Adrenal gland (tissue), 19 donors: ENCODE measurements at places on chromosomes 12 and 14. TPM values are rescaled to one million over a fixed set of nuclear protein-coding genes. Genes with fewer than 3 reads are reported as not detected.

The P2RX4 gene
- total RNA-seq = 34.2 TPM

The PMCH gene
- total RNA-seq = not detected

The FOXG1 gene
- not detected for total RNA-seq

The MYF5 gene
- not detected for total RNA-seq

The WDHD1 gene
- 1.6 TPM for total RNA-seq

The VWF gene
- total RNA-seq = 44.6 TPM

The HOXC9 gene
- total RNA-seq = 2.7 TPM

The IL31 gene
- total RNA-seq = not detected

The TNFAIP2 gene
- total RNA-seq = 41.2 TPM

The DYRK2 gene
- 22.4 TPM for total RNA-seq

The RNASE9 gene
- not detected for total RNA-seq

The WNT1 gene
- total RNA-seq = not detected

The CDCA4 gene
- total RNA-seq = 4.0 TPM

The GMPR2 gene
- total RNA-seq = 115 TPM

The RIMBP2 gene
- total RNA-seq = 0.18 TPM

The ATG14 gene
- total RNA-seq = 5.1 TPM

DNA sequence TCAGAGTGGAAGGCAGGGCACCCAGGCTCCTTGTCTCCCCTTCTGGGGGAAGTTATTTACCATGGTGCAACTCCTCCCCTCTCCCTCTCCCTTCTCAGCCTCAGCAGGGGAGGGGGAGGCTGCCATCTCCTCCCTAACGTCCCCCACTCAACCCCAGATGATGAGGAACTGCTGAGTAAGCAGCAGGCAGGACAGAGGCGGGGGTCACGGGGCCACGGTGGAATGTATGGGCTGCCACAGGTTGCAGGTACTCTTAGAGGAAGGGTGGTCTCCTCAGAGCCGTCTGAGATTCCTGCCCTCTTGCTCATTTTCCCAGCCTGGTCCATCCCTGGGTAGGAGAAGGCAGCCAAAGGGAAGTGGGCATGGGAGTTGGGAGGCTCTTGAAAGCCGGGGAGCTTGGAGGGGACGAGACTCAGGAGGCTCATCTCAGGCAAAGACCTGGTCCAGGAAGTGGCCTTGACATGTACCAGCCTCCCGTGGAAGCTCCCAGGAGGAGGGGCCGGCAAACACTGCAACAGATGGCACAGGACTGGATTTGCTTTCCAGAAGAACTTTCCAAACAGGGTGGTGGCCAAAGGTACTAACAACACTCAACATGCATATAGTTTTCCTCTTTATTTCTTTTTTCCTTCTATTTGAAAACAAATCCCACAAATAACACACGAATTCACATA is 19.0 kb downstream of the RIN3 start:
- peak; percentile 55 for DNase-seq

DNA sequence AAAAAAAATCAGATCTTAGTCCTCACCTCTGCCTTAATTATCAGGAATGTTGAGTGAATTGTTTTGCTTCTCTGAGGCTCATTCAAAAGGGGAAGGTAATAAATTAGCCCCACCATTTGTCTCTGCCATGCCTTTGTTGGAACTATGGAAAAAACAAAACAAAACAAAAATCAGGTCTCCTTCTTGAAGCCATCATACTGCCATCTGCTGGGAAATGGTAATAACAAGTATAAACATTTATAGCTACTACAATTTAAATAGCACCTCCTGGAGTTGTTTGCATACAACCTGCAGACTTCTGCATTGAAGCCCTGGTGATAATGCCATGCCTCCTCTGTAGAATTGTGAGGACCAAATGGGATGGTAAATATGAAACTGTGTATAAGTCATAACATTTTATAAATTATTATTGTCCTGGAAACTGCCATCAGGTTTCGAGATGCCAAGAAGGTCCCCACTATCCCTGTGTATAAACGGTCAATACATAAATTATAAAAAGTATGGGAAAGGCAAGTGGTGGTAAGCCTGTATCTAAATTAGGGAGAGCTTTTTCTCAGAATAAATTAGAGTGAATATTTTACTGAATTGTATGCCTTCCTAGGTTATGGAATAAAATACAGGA is 87.2 kb upstream of the FGD4 start:
- DNase-seq = no peak

DNA sequence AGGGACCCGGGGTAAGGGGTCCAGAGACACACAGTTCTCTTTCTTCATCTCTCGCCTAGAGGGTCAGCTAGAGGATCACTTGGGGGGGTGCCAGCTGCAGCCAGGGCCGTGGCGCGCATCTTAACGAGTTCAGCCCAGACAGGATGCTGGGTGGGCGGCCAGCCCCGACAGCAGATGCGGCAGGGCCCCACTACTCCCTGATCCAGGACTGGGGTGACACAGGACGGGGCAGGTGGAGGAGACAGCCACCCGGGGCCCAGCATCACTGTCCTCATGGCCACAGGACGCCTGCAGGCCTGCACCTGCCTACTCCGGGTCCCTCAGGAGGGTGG is 12.8 kb downstream of the AKT1 start:
- DNase-seq = no peak

GRCh38 chr12:42593874-42594273 is 4.3 kb upstream of the PRICKLE1 start:
- DNase-seq = no peak

GRCh38 chr14:35287431-35288013 is 4.7 kb upstream of the PSMA6 start:
- no peak for DNase-seq

DNA sequence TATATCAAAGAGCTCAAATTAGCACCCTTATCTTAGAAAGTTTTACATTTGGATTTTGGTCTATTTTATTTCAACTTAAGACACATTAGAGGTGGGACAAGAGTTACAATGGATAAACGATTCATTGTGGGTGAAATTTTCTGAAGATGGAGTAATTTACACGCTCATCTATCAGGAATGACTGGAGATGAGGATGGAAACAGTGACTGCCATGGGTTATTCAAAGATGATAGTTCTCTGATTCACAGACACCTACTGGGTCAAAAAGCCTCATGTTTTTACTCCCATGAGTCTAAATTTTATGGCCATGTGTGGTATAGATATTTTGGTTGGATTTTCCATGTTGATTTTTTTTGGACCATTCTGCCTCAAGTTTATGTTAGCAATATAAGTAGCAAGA is 22.1 kb downstream of the SAMD4A start:
- no peak for DNase-seq

DNA sequence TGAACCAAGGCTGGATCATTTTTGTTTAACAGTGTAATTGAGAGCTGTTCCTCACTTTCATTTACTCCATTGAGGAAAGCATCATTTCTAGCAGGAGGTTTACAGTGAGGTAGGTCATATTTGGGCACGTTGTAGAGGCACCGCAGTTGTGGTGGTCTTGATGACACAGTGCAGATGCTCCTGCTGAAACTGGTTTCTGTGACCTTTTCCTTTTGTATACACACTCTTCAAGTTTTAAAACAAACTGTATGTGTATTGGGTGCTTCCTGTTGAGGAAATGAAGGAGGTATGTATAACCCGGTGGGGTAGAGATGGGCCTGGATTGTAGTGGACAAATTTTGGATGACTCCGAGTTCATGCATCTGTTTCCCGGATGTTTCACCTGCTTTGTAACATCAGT is 456.3 kb upstream of the RGS6 start:
- no peak for DNase-seq

GRCh38 chr14:87940894-87941293 is 52.1 kb downstream of the GALC start:
- DNase-seq = no peak

- no peak for DNase-seq
Measured at GRCh38 chr12:104514092-104514810, 57.5 kb downstream of the CHST11 start.

GRCh38 chr12:11016937-11017336 is 5.5 kb downstream of the TAS2R19 start:
- no peak for DNase-seq

DNA sequence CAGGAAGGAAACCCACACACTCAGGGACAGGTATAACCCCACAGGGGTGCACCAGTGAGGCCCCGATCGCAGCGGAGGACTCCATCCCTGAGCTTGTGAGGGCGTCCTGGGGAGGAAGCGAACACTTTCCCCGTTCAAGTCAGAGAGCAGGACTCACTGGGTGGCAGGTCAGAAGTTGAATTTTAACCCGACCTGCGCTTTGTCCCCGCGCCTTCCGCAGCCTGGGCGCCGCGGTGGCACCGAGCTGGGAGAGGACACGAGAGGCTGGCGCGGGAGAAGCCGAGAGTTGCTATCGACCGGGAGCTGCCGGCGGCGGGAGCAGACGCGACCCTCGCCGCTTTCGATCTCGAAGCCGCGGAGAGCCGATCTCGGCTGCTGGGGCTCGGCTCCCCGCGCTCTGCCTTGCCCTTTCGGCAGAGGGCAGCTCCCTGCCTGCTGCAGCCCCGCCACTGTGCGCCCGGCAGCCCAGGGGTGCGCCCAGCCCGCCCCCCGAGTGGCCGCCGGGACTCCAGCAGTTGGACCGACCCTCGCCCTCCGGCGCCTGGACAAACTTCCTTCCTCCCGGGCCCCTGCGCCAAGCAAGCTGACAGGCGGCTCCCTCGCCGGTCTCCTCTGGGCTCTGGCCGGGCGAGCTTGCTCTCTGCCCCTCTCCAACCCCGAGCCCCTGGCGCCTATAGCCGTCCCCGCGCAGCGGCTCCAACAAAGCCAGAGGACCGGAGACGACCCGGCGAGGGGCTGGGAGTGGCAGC is 918 bp downstream of the LIN7A start:
- DNase-seq = peak; percentile 21

- no peak for DNase-seq
Measured at GRCh38 chr12:76186131-76186906, 101.8 kb upstream of the NAP1L1 start.

DNA sequence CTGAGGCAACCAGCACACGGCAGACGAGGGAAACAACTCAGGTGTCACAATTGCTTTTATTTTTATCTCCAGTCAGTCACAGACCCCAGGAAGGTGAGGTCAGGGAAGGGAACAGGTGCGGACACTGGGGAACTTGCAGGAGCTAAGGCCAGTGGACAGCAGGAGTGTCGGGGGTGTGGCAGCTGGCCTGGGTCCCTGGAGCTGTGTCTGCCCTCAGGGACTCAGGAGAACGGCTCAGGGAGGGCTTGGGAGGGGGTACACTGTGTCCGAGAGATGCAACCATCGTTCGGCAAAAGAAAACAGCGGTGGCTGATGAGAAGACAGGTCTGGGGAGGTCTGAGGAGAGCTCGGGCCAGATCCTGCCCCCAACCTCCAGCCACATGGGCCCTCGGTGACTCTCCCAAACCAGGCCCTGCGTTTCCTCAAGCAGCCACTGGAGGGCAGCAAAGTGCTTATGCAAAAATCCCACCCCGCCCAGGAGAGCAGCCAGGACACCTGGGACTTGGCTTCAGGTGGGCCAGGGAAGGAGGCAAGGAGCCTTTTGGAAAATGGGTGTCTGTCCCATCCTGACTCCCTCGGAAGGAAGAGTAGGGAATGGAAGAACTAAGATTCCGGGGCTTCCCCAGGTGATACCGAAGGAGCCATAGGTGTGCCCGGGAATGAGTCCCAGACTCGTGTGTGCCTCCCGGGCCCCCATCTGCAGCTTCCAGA is 24.1 kb upstream of the BCDIN3D start:
- peak; percentile 68 for DNase-seq

DNA sequence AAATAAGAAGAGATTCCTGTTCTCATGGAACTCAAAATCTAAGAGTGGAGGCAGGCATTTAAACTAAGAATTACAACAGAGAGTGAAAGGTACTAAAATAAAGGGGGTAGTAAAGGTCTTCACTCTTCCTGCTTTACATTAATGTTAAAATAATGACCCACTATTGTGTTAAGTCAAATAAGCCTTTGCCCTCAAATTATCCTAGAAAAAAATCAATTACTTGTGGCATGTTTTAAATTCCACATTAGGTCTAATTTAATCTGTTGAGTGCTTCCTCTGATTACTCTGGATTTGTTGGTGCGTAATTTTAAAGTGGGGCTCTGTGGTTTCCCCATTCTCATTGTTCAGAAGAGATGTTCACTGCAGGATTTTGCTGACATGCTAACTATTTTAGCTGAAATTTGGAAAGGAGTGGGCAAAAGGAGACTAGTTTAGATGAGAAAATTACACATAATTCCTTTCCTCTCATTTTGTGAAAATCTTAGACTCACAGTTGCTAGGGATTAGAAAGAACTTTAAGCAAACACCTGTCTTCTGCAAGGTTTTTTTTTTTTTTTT is 35.5 kb downstream of the BTG1 start:
- no peak for DNase-seq

- no peak for DNase-seq
Measured at GRCh38 chr12:116266168-116266601, 11.3 kb downstream of the MED13L start.

- no peak for DNase-seq
Measured at GRCh38 chr14:47273939-47274338, 401.5 kb downstream of the MDGA2 start.

- DNase-seq = no peak
Measured at GRCh38 chr12:67515679-67516340, 132.7 kb upstream of the DYRK2 start.

GRCh38 chr12:70005864-70006618 is 181.0 kb downstream of the MYRFL start:
- no peak for DNase-seq

- no peak for DNase-seq
Measured at GRCh38 chr12:94309373-94309772, 150.3 kb downstream of the CEP83 start.

DNA sequence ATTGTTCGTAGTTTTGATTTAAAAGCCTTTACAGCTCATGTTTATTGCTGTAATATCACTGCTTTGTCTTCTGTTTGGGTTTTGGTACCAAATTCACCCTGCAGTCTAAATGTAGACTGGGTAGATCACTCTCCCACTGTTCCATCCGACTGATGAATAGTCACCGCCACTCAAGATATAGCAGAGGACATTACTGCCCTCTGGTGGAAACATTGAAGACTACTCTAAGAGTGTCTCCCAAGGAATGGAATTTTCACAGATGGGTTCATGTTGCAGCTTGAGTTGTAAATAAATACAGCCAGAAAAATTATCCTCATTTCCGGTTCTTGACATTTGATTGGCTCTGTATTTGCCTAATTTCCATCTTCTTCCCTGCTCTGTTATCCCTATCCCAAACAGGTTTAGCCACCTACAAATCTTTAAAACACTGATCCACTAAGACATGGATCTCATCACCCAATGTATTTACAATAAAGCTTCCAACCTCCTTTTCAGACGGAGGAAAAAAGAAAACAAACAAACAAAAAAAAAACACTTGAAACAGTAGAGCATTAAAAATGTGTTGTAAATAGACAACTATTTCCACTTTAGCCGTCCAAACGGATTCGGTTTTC is 198.3 kb upstream of the CPNE8 start:
- no peak for DNase-seq

GRCh38 chr12:34292736-34293625 is 270.7 kb downstream of the ALG10 start:
- peak; percentile 4 for DNase-seq

DNA sequence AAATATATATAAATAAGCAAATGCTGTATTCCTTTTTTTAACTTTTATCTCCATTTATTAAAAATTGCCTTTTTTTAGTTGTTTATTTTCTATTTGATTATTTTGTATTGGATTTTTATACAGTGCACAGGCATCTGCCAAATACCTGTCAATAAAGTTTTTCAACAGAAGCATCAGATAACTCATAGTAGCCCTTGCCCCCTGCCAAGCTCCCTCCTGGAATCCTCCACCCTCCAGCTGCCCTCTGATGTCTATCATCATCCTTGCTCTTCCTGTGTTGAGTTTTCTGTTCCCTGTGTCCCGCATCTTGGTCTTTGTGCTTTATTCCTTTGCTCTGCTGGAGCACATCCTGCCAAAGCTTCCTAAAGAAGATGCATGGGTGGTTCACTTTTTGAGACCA is 16.6 kb downstream of the GLRX5 start:
- DNase-seq = no peak

GRCh38 chr14:105294142-105294597 is 6.6 kb downstream of the BRF1 start:
- DNase-seq = peak; percentile 71

- no peak for DNase-seq
Measured at GRCh38 chr14:56059054-56059453, 59.2 kb upstream of the PELI2 start.
